ENCODE measurements at places on chromosomes 6 and 20. TPM values are rescaled to one million over a fixed set of nuclear protein-coding genes. Genes with fewer than 3 reads are reported as not detected.

The ARFGEF3 gene
- 38.3 TPM for total RNA-seq

The GABRR1 gene
- 0.09 TPM for total RNA-seq

The SLC35F1 gene
- total RNA-seq, result 49.6 TPM

The CCN6 gene
- total RNA-seq, result not detected

The RAET1L gene
- total RNA-seq, result not detected

The HAO1 gene
- not detected for total RNA-seq

The TMC2 gene
- total RNA-seq, result 3.7 TPM

The IMPG1 gene
- total RNA-seq, result 0.36 TPM

The HLA-G gene
- not detected for total RNA-seq

The FAM162B gene
- total RNA-seq, result 1.4 TPM

The NHLRC1 gene
- total RNA-seq, result 2.8 TPM

The PHF20 gene
- total RNA-seq, result 41.8 TPM

The TMEM217 gene
- total RNA-seq, result 1.00 TPM

The PRKN gene
- 11.5 TPM for total RNA-seq

The PNLDC1 gene
- total RNA-seq, result not detected

The PLCB1 gene
- total RNA-seq, result 54.5 TPM

Measured in cerebellum (tissue), 4 donors.